ENCODE measurements at places on chromosomes 7 and 10.

- no peak for DNase-seq
Observed at GRCh38 chr10:17785276-17785930, 23.7 kb upstream of the MRC1 start.

GRCh38 chr7:113824117-113824823 lies 94.5 kb downstream of the PPP1R3A start:
- no peak for DNase-seq

DNA sequence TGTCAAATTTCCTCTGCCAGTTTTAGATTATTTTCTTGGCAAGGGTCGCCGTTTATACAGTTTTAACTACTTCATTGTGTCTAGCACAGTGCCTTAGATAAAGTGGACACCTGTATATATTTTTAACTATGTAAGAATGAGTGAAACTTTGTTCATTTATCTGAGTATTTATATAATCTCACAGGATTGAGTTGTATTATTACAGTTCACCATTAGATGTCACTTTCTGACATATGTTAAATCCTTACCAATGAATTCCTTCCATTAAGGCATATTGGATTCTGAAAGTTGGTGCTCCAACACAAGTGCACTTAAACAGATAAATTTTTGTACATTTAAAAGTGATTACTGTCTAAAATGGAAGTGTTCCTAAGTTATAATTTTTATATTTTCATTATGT lies 43.0 kb downstream of the ZMYND11 start:
- DNase-seq = no peak

- no peak for DNase-seq
Observed at GRCh38 chr10:92688927-92689662, 660 bp upstream of the HHEX start.

DNA sequence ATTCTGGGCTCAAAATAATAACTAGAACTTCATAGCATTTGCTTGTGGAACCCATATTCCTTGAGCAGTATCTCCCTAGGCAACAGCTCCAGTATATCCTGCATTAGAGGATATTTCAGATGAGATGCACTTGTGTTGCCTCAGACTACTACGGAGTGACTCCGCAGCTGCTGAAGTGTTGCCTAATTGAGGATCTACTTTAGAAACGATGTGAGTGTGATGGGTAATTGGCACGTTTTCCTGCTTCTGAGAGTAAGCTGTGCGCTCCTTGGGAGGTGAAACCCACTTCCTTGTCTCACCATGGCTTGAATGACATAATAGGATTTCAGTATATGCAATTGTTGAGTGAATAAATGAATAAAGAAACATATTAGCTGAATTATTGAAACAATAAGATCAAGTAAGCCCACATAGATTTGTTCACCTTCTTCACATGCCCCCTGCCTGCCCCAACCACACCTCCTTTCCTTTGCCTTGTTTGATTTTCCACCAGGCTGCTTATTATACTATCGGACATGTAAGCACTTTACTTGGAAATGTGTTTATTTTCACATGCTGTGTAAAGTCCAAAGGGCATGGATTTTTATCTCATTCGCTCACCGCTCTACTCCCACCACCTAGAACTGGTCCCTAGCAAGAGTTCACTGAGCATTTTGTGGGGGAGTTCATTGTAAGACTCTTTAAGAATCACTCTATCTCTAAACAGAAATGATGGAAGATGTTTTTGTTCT lies 303.8 kb downstream of the KCNMA1 start:
- no peak for DNase-seq

DNA sequence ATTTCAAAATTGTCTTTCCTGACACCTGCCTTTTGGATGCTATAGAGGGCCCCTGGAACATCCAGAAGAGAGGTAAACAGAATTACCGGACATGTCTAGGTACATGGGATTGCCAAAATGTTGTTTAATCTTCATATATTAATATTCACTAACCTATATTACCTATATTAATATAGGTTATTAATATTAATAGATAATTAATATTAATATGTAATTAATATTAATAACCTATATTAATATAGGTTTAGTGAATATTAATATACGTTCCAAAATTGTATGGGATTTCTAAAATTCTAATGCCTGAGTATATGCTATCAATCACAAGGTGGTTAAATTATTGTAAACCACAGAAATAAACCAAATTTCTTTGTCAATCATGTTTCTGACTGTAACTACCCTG lies 17.4 kb downstream of the TOMM7 start:
- DNase-seq = no peak

DNA sequence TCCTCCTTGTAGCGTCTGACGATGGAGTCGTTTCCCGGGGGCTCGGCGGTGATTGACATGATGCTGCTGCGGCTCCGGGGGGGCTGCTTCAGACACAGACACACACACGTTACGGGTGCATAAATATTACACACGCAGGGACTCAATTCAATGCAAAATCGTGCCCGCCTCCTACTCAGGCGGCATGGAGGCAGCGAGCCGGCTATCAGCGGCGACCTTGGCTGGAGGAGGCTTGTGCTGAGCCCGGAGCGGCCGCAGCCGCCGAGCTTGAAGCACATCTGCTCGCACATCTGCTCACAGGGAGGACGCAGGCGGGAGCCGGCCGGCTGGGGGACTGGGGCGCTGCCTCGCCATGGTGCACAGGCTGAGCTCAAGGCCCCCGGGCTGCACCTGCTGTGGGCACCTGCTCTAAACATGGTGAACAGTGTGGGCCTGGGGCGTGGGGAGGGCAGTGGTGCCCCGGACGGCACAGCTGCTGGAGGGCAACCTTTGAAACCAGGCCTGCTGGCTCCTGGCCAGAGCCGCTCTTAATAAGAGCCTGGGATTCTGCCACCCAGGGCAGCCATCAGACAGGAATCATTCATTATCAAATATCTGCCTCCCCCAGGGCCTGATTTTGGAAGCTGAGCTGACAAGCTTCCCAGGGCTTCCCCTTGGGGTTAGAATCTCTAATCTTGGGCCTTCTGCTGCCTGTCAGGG lies 84.7 kb upstream of the GNA12 start:
- no peak for DNase-seq

All from stimulated activated CD4-positive, alpha-beta T cell treated with anti-CD3 and anti-CD28 coated beads, TNF-alpha, amount 100 ng/mL, for 1 hour (primary cell).